ENCODE measurements at places on chromosomes 7 and 10.

GRCh38 chr7:155457544-155458110 lies 302 bp upstream of the EN2 start:
- no peak for DNase-seq

DNA sequence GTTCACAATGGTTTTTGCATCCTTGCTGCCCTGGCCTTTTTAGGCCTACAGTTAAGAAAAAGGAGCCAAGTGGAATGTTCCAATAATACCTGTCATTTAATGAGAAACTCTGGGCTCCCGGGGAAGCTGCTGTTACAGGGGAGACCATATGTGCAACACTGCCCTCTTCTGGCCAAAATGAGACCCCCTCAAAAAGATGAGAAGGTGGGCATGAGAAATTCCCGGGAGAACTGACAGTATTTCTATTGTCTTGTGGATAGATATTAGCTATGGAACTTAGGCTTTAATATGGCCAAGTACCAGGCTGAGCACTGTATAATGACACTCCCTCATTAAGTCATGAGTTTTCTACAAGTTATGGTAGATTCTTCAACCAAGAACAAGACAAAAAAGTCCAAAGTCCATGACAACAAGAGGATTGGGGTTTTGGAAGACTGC lies 99.4 kb downstream of the CCDC3 start:
- DNase-seq = peak; percentile 67

GRCh38 chr10:31836569-31837406 lies 91.8 kb downstream of the ARHGAP12 start:
- peak; percentile 36 for DNase-seq

- no peak for DNase-seq
These were observed 177.3 kb upstream of the PHYHIPL start for GRCh38 chr10:58998924-58999713.

DNA sequence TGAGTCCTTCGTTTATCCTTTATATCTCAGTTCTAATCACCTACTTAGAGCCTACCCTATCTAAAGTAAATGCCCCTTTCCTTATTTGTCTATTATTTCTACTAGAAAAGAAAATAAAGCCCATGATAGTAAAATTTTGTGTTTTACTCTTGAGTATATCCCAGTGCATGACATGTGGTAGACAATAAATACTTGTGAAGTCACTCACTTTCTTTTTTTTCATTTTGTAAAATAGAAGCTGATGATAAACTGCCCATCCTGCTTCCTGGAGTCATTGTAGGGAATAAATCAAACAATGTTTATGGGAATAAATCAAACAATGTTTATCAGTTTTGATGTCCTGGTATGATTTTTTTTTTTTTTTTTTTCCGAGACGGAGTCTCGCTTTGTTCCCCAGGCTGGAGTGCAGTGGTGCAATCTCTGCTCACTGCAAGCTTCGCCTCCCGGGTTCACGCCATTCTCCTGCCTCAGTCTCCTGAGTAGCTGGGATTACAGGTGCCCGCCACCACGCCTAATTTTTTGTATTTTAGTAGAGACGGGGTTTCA lies 36.1 kb downstream of the BTRC start:
- DNase-seq = no peak

- no peak for DNase-seq
These were observed 199.2 kb downstream of the ADARB2 start for GRCh38 chr10:1538121-1538520.

GRCh38 chr7:108372618-108373017 lies 83.6 kb downstream of the NRCAM start:
- peak; percentile 17 for DNase-seq

GRCh38 chr7:77553123-77553522 lies 16.0 kb downstream of the PTPN12 start:
- DNase-seq = no peak

- DNase-seq = no peak
These were observed 149.8 kb downstream of the PTPN20 start for GRCh38 chr10:47060993-47061500.

GRCh38 chr10:19014034-19014433 lies 34.6 kb upstream of the MALRD1 start:
- DNase-seq = peak; percentile 95

DNA sequence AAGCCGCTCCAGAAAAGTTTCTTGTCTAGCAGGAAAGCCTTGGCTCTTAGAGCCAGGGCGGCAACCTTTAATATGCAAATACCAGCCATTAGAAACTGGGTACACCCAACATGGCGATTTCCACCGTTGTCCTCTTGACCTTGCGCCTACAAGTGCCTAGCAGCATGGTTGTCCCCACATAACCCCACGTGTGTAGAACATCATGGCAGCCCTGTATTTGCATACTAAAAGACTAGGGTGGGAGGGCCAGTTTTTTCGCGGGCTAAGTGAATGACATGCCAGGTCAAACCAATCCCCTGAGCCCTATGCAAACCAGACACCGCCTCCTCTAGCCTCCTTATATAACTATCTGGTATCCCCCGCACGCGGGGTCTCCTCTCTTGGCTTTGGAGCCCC lies 58.4 kb upstream of the FZD8 start:
- no peak for DNase-seq

DNA sequence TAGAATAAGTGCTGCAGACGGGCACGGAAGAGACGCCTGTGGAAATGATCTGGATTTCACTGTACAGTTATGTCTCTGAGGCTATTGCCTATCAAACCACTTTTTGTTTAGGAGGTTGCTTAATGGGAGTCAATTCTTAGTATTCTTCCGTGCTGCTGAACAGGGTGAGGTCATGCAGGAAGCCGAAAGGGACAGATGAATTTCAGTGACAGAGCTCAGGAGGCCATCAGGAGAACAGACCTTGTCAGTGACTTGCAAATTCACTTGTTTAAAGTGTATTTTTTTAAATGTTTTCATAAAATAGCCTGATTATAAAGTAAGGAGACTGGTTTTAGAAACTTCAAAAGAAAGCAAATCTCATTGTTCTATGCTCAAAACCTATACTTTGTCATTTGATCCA lies 58.9 kb downstream of the XRCC2 start:
- no peak for DNase-seq

DNA sequence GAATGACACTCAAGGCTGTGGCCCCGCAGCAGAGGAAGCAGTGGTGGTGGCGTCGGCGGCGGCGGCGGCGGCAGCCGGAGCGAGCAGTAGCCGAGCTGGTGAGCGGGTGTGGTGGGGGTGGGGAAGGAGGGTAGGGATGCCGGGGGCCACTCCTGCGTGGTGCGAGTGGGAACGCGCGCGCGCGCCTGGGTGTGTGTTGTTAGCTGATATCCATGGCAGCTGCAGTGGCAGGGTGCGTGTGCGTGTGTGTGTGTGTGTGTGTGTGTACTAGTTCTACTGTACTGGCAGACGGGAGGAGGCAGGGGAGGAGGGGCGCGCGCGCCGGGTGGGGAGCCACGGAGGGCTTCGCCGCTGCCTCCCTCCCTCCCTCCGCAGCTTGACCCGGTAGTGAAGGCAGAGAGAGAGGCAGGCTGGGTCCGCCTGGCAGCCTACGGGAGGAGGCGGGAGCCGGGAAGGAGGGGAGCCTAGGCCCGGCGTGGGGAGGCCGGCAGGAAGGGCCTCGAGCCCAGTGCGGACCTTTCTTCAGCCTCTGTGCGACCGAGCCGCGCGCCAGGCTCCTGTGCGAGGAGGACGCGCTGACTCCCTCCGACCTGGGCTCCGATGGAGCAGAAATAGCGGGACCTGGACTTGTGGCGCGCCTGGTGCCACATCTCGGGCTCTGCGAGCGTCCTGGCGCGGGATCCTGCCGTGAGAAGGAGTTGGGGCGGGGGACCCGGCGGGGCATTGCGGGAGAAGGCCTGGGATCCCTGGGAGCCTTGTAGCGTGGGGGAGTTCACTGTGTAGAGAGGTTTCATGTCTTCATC lies at the start of gene MAGI2:
TSS of gene MAGI2 (minus strand) at position 110 of the 803 bp plus-strand sequence. CDS start 347 bp downstream, outside the sequence.
- DNase-seq = peak; percentile 77

GRCh38 chr7:70694434-70694970 lies 437.4 kb upstream of the GALNT17 start:
- DNase-seq = peak; percentile 33

DNA sequence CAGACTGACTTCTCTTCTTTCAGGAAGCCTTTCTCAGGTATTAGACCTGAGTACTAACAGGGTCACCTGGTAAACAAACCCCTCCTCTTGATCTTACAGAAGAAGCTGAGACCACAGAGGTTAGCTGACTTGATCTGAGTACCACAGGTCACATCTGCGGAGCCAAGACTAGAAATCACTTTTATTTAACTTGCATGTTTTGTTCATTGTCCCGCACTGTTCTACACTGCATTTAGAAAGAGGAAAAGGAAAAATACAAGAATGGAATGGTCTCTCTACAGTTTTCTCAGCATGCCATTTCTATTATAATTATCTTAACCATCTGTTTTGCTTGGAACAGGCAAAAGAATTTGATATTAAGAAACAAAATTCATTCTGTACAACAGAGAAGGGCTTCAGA lies 245.6 kb upstream of the ETV1 start:
- no peak for DNase-seq

- no peak for DNase-seq
These were observed 34.2 kb upstream of the NEBL start for GRCh38 chr10:20931156-20931795.

DNA sequence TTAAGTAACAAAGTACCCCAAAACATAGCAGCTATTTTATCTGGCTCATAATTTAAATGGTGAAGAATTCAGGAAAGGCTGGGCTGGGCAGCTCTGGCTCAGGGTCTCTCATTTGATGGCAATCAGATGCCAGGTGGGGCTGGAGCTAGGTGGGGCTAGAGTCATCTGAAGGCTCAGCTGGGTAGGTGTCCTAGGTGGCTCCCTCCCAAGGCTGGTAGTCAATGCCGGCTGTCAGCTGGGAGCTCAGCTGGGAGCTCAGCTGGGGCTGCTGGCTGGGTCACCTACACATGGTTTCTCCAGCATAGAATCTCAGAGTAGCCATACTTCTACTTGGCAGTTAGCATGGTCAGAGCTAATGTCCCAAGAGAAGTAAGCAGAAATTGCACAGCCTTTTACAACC lies 34.1 kb downstream of the OSBPL3 start:
- no peak for DNase-seq

GRCh38 chr7:79050603-79051002 lies 402.9 kb downstream of the MAGI2 start:
- DNase-seq = peak; percentile 58

DNA sequence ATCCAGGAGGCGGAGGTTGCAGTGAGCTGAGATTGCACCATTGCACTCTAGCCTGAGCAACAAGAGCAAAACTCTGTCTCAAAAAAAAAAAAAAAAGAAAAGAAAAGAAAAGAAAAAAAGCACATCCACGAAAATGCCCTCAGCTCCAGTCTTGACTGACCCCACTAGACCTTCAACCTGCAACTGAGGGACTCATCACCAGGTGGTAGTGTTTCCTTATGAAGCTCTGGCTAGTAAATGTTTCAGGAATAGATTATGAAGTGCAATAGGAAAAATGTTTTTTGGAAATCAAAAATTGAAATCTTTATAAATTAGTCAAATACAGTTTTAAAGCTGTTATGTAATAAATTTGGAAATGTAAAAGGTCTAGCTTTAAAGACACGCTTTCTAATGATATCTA lies 22.4 kb downstream of the TLL2 start:
- DNase-seq = peak; percentile 11

DNA sequence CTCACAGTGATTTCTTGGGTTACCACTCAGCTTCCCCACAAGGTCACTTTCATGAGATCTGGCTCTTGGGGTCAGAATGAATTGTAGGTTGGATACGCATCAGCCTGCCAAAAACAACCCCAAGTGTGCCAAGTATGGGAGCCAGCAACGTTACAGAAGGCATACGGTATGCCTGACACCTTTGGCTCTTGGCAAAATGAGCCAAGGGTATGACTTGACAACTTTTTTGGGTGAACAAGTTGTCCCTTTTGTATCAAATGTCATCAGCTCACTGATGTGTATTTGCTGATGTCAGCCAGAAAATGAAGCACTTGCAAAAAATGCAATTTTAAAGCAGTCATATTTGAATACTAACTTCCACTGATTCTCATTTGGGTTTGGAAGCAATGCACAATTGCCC lies 168.4 kb downstream of the CACNB2 start:
- no peak for DNase-seq

- DNase-seq = peak; percentile 61
These were observed 26.5 kb downstream of the DNAJB12 start for GRCh38 chr10:72328045-72328828.

GRCh38 chr7:155206318-155207020 lies 91.2 kb upstream of the INSIG1 start:
- peak; percentile 92 for DNase-seq

- no peak for DNase-seq
These were observed 26.6 kb downstream of the GIMAP8 start for GRCh38 chr7:150476819-150477631.

- no peak for DNase-seq
These were observed 220.5 kb downstream of the MAD1L1 start for GRCh38 chr7:2012044-2012900.

DNA sequence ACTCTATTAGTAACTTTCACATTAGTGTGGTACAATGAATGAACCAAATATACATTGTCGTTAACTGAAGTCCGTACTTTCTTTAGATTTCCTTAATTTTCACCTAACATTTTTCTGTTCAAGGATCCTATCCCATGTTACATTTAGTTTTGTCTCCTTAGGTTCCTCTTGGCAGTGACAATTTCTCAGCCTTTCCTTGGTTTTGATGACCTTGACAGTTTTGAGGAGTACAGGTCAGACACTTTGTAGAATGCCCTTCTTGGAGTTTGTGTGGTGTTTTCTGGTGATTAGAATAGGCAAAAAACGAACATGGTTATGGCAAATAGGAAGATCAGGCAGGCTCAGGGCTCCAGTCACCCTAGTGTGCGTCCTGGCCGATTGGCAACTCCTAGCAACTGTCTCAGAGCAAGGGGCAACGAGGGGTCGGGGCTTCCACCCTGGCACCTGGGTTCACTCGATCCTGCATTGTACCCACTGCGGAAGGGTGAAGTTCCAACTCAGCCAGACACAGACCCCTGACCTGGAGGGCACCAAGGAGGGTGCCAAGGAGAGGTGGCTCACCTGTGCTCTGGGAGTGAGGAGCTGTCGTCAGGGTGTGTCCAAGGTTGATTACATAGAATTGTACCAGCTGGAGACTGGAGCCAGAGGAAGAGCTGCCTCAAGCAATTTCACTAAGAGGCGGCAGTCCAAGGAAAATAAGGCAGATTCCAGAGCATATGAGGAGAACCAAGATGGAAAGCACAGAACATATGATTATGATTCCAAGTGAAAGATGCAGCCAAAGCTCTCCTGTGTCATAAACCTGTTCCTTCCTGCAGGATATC lies 37.5 kb downstream of the PAPSS2 start:
- DNase-seq = no peak

DNA sequence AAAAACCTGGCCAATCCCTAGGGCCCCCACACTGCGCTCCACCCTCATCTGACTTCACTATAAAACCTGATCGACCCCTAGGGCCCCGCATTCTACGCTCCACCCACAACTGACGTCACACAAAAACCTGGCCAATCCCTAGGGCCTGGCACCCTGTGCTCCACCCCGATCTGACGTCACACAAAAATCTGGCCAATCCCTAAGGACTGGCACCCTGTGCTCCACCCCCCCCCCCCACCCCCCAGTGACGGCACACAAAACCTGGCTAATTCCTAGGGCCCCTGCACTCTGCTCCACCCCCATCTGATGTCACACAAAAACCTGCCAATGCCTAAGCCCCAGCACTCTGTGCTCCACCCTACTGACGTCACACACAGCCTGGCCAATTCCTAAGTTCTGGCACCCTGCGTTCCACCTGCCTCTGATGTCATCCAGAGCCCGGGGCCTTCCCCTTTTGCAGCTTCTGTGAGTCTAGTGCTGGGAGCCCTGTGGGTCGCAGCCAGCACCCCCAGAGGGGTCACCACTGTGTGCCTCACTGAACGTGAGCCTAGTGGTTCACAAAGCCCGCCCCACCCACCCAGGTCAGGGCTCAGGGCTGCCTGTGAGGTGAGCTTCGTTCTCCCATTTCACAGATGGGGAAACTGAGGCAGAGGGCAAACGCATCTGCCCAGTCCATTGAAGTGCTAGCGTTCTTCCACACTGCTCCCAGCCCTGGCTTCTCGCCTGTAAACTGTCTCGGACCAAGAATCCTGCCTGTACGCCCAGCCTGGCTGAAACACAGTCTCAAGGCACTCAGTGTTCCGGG lies 40.6 kb downstream of the MICALL2 start:
- DNase-seq = no peak

Data from fibroblast of upper back skin (primary cell).